Activated CD8-positive, alpha-beta T cell treated with anti-CD3 and anti-CD28 coated beads for 36 hours (primary cell): ENCODE measurements at places on chromosomes 7 and 10. TPM values are rescaled to one million over a fixed set of nuclear protein-coding genes. Genes with fewer than 3 reads are reported as not detected.

GRCh38 chr10:108421266-108421665 is 1256.8 kb upstream of the SORCS1 start:
- H3K4me3 ChIP-seq = no peak overlapping the region
- no peaks in the 10 kb centered on the region for H3K4me1 ChIP-seq
- DNase-seq = no peak
- H3K27ac ChIP-seq = no peak overlapping the region
- H3K36me3 ChIP-seq = no peaks in the 10 kb centered on the region

GRCh38 chr7:39531818-39532217 is 34.4 kb upstream of the YAE1 start:
- H3K36me3 ChIP-seq = no peaks in the 10 kb centered on the region
- H3K27me3 ChIP-seq = peaks cover 2% of the 10 kb centered on the region
- no peak overlapping the region for H3K4me3 ChIP-seq
- DNase-seq = no peak

DNA sequence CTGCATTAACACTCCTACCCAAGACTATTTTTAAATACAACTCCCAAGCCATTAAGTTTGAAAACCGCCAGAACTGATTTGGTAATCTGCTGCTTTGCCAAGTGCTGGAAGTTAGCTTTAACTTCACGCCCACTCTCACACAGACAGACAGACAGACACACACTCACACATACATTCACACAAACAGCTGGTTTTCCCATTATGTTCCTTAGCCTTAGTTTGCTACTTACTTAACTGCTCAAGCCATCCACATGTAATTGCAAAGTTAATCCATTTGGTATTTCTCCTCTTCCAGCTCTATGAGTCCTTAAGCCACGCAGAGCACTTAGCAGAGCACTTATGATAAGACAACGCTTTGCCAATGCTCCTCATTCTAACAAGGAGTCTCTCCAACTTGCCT is 8.3 kb downstream of the COBL start:
- H3K27me3 ChIP-seq = no peaks in the 10 kb centered on the region
- H3K4me1 ChIP-seq = no peaks in the 10 kb centered on the region
- H3K4me3 ChIP-seq = no peak overlapping the region
- H3K27ac ChIP-seq = no peak overlapping the region
- H3K36me3 ChIP-seq = no peaks in the 10 kb centered on the region

DNA sequence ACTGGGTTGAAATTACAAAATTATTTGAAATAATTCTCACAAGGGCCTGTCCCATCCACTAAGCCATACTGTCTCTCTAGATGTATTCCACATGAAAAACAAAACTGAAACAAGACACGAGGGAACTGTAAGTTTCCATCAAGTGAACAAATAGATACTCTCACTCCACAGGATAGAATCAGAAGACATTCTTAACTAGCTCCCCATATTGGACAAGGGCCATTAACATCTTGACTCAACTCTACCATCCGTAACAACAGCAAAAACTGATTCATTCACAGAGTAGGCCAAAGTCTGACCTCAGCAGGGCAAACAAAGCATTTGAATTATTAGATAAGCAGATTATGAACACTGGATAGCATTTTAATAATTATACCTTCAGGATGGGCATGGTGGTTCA is 29.1 kb downstream of the UBE2H start:
- H3K4me1 ChIP-seq = peaks cover 32% of the 10 kb centered on the region
- peak overlapping the region; percentile 40 for H3K27ac ChIP-seq
- no peaks in the 10 kb centered on the region for H3K27me3 ChIP-seq
- no peak overlapping the region for H3K4me3 ChIP-seq
- peaks cover 5% of the 10 kb centered on the region for H3K36me3 ChIP-seq

DNA sequence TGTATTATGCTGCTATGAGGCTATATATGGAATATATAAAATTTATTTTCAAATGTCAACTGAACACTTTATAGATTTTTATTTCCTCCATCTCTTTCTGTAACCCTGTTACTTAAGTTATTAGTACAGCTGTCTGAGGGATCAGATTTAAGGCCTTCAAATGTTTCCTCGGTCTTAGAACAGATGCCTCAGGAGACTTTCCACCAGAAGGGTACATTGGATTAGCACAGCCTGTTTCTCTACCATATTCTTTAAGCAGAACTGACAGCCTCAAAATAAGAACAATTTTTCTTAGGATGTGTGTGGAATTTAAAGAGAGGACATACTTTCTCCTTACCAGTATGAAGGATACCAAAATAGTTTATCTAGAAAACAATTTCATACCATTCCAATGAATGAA is 53.0 kb upstream of the HGF start:
- no peaks in the 10 kb centered on the region for H3K36me3 ChIP-seq
- H3K27me3 ChIP-seq = no peaks in the 10 kb centered on the region
- H3K27ac ChIP-seq = no peak overlapping the region
- H3K4me3 ChIP-seq = no peak overlapping the region

- H3K36me3 ChIP-seq = peaks cover 66% of the 10 kb centered on the region
- peak; percentile 62 for DNase-seq
- peak overlapping the region; percentile 99 for H3K27ac ChIP-seq
- peak overlapping the region; percentile 58 for H3K4me3 ChIP-seq
These were observed 86.5 kb downstream of the ARID5B start for GRCh38 chr10:61987951-61988379.

- no peaks in the 10 kb centered on the region for H3K27me3 ChIP-seq
- H3K4me3 ChIP-seq = no peak overlapping the region
- H3K4me1 ChIP-seq = no peaks in the 10 kb centered on the region
- no peak overlapping the region for H3K27ac ChIP-seq
These were observed 625.8 kb upstream of the SORCS1 start for GRCh38 chr10:107790271-107790670.

- no peaks in the 10 kb centered on the region for H3K36me3 ChIP-seq
- H3K4me1 ChIP-seq = no peaks in the 10 kb centered on the region
- H3K27me3 ChIP-seq = peaks cover 30% of the 10 kb centered on the region
These were observed 83.8 kb upstream of the AKR1E2 start for GRCh38 chr10:4742217-4742616.

DNA sequence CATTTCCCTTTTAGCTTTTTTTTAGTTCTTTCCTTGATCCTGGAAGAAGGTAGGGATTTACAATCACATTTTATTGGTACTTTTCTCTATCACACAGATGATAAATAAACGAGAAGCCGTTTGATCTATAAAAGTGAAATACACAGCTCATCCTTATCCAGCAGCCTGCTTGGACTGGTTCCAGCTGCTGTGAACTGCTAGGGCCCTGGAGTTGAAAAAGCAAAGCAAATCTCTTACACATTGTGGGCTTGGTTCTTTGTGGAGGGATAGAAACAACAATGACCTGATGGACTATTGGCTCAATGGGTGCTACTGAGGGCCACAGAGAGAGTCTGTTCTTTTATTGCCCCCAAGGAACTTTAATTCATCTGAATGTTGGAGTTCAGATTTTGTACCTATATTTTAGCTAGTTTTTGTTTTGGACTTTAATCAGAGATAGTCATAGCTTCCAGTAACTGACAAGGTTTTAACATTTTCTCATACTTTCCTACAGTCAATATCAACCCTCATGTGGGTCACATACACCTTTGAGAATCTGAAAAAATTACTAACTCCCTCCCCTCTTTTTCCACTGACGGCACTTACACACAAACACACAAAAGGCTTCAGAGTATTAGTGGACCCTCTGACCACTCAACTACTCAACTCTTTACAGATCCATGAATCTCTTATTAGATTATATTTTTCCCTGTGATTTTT is 91.6 kb upstream of the CCDC6 start:
- H3K4me1 ChIP-seq = peaks cover 10% of the 10 kb centered on the region
- no peak overlapping the region for H3K27ac ChIP-seq
- H3K4me3 ChIP-seq = no peak overlapping the region
- peaks cover 14% of the 10 kb centered on the region for H3K27me3 ChIP-seq
- H3K36me3 ChIP-seq = no peaks in the 10 kb centered on the region

DNA sequence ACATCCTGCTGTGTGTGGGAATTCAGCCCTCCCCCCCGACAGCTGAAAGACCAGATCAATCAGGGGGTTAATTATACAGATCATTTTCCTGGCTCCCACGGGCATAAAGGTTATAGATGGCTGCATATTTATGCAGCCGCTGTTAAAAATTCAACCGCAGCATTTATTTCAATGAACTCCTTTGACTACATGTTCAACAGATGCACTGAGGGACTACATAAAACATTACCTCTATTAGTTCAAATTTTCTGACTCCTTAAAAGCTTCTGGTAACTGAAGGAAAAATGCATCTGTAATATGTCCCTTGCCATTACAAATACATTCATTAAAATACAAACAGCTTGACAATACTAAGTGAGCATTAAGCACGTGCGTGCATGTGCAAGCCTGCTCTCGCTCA is 49.7 kb upstream of the YAE1 start:
- H3K36me3 ChIP-seq = no peaks in the 10 kb centered on the region
- H3K27me3 ChIP-seq = peaks cover 3% of the 10 kb centered on the region
- no peak overlapping the region for H3K4me3 ChIP-seq
- H3K4me1 ChIP-seq = peaks cover 2% of the 10 kb centered on the region
- H3K27ac ChIP-seq = no peak overlapping the region
- no peak for DNase-seq

- no peak overlapping the region for H3K4me3 ChIP-seq
- H3K27ac ChIP-seq = no peak overlapping the region
- H3K4me1 ChIP-seq = no peaks in the 10 kb centered on the region
- no peak for DNase-seq
- no peaks in the 10 kb centered on the region for H3K36me3 ChIP-seq
These were observed 441.4 kb downstream of the CNTNAP2 start for GRCh38 chr7:146557971-146558469.

GRCh38 chr7:44183386-44183785 is 5.9 kb downstream of the GCK start:
- no peaks in the 10 kb centered on the region for H3K36me3 ChIP-seq
- no peak overlapping the region for H3K27ac ChIP-seq
- H3K4me3 ChIP-seq = no peak overlapping the region
- DNase-seq = no peak
- H3K27me3 ChIP-seq = no peaks in the 10 kb centered on the region

- no peak overlapping the region for H3K27ac ChIP-seq
- DNase-seq = no peak
- H3K36me3 ChIP-seq = no peaks in the 10 kb centered on the region
- H3K27me3 ChIP-seq = no peaks in the 10 kb centered on the region
These were observed 192.8 kb upstream of the AHR start for GRCh38 chr7:17105701-17106100.

GRCh38 chr7:47816647-47817046 is 131.6 kb downstream of the PKD1L1 start:
- H3K36me3 ChIP-seq = no peaks in the 10 kb centered on the region
- DNase-seq = no peak
- H3K27ac ChIP-seq = no peak overlapping the region
- H3K27me3 ChIP-seq = no peaks in the 10 kb centered on the region

GRCh38 chr10:99358101-99358500 is 28.9 kb downstream of the CNNM1 start:
- H3K27ac ChIP-seq = no peak overlapping the region
- H3K4me3 ChIP-seq = no peak overlapping the region
- no peaks in the 10 kb centered on the region for H3K36me3 ChIP-seq
- DNase-seq = no peak
- no peaks in the 10 kb centered on the region for H3K4me1 ChIP-seq

DNA sequence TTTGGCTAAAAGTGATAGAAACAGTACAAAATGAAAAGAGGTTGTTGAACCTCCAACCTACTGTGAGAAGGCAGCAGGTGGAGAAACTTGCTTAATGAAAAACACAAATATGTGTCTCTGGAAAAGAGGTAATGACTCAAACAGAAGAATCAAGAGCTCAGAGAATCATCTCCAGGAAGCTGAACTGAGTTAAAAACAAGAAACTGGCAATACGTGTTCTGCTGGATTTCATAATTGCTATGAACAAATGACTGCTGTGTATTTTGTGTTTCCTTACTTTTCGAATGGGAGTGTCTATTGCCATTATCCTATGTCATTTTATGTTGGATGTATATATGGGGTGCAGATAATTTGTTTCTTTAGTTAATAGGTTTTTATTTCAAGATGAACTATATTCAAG is 401.1 kb downstream of the DGKB start:
- H3K4me1 ChIP-seq = no peaks in the 10 kb centered on the region
- H3K27me3 ChIP-seq = no peaks in the 10 kb centered on the region
- H3K27ac ChIP-seq = no peak overlapping the region
- H3K36me3 ChIP-seq = no peaks in the 10 kb centered on the region
- DNase-seq = no peak

DNA sequence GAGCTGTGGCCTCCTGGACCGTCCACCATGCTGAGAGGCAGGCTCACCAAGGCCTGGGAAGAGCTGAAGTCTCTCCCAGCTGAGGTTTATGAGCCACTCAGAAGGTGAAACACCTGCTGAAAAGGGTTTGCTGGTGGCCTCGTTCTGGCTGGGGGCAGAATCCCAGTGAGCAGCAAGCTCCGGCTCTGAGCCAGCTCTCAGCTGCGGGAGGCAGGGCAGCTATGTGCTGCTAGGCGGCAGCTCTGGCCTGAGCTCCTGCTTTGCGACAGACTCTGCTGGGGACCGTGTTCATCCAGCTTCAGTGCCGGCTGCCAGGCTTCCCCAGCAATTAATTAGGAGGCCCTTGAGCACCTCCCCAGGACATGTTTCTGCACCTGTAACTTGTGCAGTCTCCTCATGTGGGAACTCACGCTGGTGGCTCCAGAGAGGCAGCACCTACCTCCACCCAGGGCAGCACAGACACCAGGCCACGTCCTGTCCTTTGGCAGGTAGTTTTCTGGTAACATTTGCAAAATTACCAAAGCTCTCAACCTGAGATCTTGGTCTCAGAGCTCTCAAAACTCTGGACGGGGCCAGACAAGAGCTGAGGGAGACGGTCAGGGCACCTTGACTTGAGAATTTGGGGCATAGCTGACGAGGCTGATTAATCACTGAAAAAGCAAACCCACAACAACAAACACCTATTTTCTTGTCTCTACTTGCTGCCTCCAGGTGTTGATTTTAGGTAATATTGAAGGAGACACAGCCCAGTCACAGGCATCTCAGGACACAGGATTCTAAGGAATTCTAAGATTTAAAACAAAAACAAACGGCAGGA is 185.0 kb downstream of the TCERG1L start:
- no peak overlapping the region for H3K27ac ChIP-seq
- H3K4me1 ChIP-seq = peaks cover 4% of the 10 kb centered on the region
- H3K4me3 ChIP-seq = no peak overlapping the region
- no peaks in the 10 kb centered on the region for H3K36me3 ChIP-seq
- no peak for DNase-seq

DNA sequence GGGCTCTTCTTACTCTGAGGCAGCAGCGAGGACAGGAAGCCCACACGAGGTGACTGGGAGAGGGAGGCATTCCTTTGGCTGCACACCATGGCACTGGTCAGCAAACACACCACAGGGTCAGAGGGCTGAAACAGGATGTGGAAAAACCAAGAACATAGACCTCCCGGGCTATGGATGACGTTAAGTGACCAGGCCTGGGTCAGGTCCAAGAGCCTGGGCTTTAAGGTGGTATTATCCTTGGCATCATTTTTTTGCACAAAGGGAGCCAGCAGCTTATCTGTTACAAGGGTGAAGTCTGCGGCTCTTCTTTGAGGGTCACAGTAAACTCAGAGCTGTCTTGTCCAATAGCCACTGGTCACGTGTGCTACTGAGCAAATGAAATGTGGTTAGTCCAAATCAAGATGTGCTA is 7.0 kb downstream of the WDR91 start:
- peaks cover 50% of the 10 kb centered on the region for H3K36me3 ChIP-seq
- no peaks in the 10 kb centered on the region for H3K27me3 ChIP-seq
- no peak overlapping the region for H3K4me3 ChIP-seq
- H3K27ac ChIP-seq = no peak overlapping the region
- H3K4me1 ChIP-seq = peaks cover 53% of the 10 kb centered on the region

LIPJ gene
- total RNA-seq = not detected

DUSP5 gene
- total RNA-seq = 49.4 TPM

FBXL13 gene
- total RNA-seq = 1.4 TPM

GTF2I gene
- total RNA-seq = 156 TPM

FAM180A gene
- total RNA-seq = not detected

ANXA8L1 gene
- total RNA-seq = not detected

SGMS1 gene
- total RNA-seq = 10.6 TPM

CYP2C19 gene
- not detected for total RNA-seq

MBL2 gene
- not detected for total RNA-seq
